Stimulated activated effector memory CD8-positive, alpha-beta T cell treated with anti-CD3 and anti-CD28 coated beads, Interleukin-12 subunit alpha, Interleukin-12 subunit beta, amount 100 ng/mL, for 72 hours (primary cell): ENCODE measurements at places on chromosomes 1 and 21.

DNA sequence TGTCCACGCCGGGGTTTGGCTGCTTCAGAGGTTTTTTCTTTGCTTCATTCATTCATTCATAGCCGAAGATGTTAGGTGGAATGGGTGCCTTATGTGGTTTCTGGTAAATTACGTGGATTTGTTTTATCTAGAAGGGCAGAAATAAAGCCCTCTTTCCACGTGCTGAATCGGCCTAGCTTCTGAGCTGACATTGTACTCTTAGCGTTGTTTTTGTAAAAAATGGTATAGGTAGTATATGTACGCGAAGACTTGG is 1.5 kb downstream of the GALNT2 start:
- DNase-seq: no peak

DNA sequence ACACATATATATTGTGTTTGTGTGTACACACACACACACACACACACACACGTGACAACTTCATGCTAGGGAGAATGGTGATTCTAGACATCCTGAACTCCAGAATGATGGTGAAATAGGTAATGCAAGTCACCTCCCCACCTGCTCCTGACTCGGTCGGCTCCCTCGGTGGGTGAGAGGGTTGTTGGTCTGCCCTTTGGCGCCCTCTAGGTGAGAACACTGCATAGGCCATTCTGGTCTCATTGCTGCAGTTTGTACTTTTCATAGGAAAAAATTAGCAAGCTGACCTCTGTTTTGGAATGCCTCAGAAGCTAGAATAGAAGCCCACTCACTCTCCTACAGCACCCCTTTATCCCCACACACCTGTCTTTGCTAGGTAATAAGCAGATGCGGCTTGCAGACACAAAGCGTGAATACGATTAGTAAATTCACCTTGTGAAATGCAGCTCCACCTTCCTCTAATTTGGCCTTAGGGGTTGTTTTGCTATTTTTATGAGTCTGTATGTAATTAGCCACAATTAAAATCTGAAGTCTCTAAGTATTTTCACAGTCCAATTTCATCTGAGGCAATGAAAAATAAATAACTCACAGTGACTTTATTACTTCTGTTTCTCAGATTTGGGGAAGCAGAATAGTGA is 130.0 kb upstream of the KCNJ15 start:
- DNase-seq: peak; percentile 56

DNA sequence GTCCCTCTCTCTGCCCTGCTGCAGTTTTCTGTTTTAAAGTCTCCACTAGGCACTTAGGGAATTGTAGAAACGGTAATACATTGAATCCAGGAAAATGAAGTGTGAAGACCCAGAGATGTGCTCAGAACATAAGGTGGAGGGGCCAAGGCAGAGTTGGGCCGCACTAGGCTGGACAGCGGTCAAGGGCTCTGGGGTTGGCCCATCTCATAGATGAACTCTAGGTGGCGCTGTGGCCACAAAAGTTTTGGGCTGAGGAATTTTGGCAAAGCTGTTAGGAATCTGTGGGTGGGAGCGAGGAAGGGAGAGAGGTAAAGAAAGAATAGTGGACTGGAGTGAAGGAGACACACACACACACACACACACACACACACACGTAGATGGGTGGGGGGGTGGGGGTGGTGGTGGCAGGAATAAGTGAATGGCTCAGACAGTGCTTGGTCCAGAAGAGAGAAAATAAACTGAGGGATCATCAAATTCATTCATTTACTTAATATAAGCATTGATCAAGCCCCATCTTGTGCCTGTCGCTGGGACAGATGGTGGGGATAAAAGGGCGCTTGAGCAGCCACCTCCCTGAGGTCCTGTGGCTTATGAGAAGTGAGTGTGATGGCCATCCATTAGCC is 258.5 kb downstream of the TRABD2B start:
- no peak for DNase-seq

GRCh38 chr1:51306950-51307349 is 23.4 kb downstream of the TTC39A start:
- no peak for DNase-seq

DNA sequence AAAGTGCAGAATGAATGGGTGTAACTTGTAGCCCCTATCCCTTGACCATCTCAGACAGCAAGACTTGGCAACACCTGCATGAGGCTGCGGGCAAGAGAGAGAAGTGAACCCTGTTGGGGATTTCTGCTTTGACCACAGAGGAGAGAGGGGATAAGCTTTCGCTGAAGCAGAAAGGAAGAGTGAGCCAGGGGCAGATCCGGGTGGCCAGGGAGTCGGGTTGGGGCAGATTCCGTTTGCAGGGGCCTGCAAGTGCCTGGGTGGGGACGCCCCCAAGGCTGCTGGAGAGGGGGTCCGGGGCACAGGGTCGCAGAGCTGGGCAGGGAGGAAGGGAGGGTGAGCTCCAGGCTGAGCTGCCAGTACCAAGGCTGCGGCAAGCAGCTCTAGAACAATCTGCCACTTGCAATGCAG is 25.3 kb upstream of the PIK3CD start:
- peak; percentile 23 for DNase-seq

- DNase-seq: peak; percentile 80
Observed at GRCh38 chr1:27726173-27727044, 648 bp downstream of the FAM76A start.

DNA sequence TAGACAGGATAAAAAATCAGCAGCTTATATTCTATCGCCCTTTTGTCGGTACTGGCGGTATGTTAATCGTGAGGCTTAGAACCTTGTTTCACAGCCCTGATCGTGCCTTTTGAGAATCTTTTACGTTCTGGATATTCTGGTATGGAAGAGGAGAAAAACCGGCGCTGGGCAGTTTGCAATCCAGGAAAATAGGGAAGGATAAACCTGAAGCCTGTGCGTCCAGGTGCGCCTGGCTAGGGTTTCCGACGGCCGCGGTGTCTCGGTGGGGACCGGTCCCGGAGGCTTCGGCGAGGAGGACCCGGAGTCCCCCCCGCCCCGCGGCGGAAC is 258 bp upstream of the SYPL2 start:
- DNase-seq: no peak

- DNase-seq: peak; percentile 53
Observed at GRCh38 chr1:5481889-5482288, 510.3 kb downstream of the NPHP4 start.

DNA sequence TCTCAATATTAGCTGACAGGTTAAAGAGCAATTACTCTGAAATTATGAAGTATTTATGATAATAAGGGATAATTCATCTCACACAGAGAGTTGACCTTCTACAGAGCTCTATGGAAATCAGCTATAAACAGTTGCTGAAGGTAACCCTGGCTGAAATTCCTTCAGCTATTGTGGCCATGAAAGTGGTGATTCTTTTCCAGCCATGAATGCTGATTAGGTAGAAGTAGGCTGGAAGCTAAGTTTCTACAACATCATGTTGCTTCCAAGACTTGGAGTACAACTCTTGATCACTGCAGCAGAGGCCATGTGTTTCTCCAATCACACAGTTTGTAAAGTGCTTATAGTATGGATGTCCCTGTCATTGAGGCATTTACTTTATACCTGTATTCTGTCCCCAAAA is 2128.9 kb downstream of the MRPL39 start:
- no peak for DNase-seq

GRCh38 chr1:27136236-27136551 is 18.7 kb downstream of the SLC9A1 start:
- peak; percentile 62 for DNase-seq

DNA sequence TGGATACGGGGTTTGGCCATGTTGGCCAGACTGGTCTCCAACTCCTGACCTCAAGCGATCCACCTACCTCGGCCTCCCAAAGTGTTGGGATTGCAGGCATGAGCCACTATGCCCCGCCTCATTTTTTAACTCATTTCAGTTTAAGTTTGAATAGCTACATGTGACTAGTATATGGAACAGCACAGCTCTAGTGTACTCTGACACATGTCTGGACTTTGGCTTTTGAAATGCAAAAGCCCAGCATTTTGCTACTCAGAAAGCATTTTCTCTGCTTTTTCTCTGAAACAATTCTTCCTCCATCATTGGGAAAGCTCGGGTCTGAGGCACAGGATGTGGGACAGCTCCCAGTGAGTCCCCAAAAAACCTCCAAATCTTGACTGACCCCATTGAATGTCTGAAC is 4.0 kb upstream of the SSR2 start:
- DNase-seq: no peak

DNA sequence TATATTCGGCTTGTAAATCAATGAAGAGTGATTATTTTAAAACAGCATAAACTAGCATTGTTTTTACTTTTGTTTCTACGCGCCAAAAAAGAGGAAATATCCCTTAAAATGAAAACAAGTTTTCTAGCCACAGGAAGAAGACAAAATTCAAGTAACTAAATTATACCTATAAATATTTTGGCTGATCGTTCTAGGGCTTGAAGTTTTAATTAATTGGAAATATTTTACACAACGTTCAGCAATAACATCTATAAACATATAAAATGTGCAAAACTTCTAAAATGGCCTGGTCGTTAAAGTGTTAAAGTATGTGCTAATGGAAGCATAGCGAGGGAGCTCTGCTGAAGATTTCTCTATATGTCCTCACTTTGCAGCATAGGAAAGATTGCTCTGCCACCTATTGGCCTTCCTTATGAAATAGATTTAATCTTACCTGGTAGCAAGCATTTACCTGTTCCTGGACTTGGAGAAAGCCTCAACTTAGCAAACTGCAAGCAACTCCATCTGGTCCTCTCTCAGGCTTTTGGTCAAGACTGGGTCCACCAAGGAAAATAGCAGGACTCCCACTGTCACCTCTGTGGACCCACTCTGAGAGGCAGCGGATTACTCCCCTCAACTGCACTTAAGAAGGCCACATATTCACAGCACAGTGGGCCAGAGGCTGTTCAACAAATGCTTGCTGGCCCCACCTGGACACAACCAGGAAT is 351.3 kb upstream of the RUNX1 start:
- peak; percentile 64 for DNase-seq

GRCh38 chr21:21373969-21374368 is 375.8 kb downstream of the NCAM2 start:
- DNase-seq: no peak

DNA sequence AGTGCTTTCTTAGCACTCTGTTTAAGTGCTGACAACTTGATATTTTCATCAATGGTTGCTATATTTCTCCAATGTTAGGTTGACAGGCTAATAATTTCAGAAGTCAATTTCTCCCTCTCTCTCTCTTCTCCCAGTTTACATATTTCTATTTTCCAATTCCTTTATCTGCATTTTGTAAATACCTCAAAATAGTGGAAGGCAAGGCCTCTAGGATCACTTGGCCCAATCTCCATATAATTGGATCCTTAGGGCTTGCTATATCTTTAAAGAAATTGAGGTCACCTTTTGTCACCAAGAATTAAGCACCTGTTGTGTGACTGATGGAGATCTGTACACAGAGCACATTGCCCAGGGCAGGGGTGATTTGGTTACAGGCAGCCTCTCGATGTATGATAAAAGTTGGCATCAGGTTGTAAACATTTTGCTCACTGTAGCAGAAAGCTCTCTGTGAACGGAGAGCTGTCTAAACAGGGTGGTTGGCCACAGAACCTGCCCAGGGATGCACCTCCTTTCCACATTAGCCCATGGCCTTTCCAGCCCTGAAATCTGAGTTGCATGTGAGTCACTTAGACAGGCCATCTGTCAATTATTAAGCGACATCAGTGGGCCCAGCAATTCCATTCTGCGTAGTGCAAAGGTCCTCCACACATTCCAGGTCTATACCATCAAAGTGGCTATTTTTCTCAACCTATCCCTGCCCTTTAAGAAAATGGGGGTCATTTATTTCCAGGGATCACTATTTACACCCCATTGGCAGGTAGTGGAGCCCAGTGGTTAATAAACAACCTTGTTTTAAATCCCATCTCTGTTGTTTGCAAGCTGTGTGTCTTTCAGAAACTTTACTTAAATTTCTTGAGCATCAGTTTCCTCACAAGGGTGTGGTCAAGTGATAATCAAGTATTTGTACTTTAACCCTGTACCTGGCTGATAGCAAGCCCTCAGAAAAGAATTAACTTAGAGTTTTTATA is 29.1 kb upstream of the IRF2BP2 start:
- DNase-seq: no peak

DNA sequence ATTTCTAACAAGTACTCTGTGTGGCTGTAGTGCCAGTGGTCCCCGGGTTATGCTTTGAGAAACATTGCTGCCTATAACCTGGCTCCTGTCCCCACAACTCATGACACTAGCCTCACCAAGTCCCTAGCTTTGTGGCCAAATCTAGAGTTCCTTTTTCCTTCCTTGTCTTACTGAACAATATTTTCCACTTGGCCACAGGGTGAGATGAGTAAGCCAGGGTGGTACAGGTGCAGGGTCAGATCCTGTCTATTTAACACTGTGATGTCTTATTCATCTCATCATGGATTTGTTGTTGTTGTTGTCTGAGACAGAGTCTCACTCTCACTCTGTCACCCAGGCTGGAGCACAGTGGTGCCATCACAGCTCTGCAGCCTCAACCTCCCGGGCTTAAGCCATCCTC is 18.6 kb downstream of the ARMH1 start:
- no peak for DNase-seq
